ENCODE measurements at places on chromosomes 1 and 21. TPM values are rescaled to one million over a fixed set of nuclear protein-coding genes. Genes with fewer than 3 reads are reported as not detected.

DNA sequence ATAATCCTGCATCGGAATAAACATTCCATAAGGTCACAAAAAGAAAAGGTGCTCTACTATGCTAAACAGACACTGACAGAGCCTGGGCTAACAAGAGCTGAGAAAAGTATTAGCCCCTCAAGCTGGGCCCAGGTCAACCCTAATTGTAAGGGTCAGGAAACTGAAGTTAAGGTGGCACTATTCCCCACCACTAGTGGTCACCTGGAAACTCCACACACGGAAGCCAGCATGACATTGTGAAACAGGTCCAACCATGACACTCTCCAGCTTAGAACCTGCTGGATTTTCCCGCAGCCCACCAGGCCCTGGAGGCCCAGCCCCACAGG is 1.2 kb downstream of the PTTG1IP start:
- no peak for DNase-seq

DNA sequence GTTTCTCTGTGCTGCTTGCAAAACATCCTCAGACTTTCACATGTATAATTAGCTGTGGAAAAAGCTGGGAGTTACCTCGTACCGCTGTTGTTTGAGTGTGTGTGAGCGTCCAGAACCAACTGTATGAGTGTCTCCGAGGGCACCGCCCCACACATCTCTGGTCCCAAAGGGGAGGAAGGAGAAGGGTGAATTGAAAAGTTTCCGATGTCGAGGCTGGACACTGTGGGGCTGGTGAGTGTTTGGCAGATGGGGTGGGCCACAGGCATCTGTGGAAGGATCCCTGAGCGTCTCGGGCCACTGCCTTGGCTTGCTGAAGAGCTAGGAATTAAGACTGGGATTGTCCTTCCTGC is 1.2 kb downstream of the ATP2B4 start:
- no peak for DNase-seq

Gene LCE6A
- not detected for total RNA-seq

DNA sequence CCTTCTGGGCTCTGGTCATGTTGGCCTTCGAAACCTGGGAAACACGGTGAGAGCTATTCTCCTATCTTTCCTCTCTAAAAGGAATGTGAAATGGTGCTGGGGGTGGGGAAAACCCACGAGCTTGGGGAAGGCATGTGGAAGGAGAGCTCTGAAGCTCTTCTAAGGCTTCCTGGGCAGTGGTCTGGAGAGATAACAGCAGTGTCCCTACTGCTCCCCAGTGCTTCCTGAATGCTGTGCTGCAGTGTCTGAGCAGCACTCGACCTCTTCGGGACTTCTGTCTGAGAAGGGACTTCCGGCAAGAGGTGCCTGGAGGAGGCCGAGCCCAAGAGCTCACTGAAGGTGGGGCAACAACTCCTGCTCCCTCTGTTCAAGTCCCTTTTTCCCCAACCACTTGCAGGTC is 2.8 kb downstream of the USP21 start:
- no peak for DNase-seq

GRCh38 chr1:42240966-42241755 is 76.6 kb upstream of the GUCA2A start:
- no peak for DNase-seq

DNA sequence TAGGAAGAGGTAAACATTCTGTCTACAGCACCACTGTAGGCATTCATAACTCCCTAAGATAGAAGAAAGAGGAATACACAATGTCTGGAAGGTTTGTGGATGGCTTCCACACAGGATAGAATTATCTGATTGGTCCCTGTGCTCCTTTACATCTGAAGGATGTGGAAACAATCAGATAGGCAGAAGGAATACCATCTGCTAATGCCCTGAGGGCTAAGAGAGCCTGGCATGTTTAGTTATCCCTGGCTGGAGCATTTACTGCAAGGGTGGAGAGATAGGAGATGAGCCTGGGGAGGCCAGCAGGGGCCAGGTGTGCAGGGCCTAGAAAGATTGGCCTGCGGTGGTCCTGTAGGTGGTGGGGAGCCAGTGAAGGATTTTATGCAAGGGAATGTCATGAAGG is 8.6 kb upstream of the ACBD3 start:
- no peak for DNase-seq

Gene SUSD4
- total RNA-seq = 0.66 TPM

Gene CTTNBP2NL
- total RNA-seq = 0.96 TPM

Gene REN
- not detected for total RNA-seq

- no peak for DNase-seq
These were observed 29.9 kb downstream of the FUBP1 start for GRCh38 chr1:77948841-77949424.
